ENCODE measurements at places on chromosomes 16 and 17.
A peak's percentile ranks its signal among the peaks of the same experiment; 100 is the strongest.

GRCh38 chr16:11201498-11202259, 54.3 kb downstream of the SOCS1 start:
- no peak for DNase-seq

DNA sequence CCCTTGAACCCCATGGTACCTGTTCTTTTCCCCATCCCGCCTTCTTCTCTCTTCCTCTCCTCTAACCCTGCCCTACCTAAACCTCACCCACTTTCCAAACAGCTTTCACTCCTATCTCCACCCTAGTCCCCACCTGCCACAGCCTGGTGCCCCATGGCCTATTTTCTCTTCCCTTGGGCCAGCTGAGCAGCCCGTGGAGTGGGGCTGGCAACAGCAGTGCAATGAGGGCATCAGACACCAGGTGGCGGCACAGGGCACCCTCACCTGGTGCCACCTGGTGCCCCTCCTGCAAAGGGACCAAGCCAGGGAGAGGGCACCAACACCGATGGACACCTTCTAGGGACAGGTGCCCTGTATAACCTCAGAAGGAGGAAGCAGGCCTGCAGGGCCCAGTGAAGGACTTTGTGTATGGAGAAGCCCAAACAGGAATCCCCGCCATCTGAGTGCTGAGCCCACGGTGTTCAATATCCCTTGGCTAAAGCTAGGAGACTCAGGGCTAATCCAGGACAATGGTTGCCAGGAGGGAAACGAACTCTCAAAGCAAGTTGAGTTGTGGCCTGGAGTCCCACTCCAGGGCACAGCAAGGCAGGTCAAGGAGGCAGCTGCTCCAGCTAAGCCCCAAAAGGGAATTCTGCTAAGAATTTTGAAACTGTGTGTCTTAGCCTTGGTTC, 4.0 kb upstream of the ABCC3 start:
- no peak for DNase-seq

DNA sequence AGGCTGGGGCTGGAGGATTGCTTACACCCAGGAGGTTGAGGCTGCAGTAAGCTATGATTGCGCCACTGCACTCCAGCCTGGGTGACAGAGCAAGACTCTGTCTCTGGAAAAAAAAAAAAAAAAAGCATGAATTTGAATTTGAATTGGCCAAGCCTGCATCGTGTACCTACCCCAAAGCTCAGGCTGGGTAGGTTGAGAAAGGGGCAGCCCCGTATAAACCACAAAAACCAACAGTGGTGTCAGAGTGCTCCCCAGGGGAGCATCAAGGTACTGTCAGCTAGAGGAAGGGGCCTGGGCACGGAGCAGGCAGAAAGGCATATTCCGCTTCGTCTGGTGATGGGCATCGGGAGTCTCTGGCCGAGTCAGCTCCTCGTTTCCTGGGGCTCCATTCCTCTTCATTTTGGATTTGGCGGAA, 40.9 kb downstream of the RAP1GAP2 start:
- no peak for DNase-seq

DNA sequence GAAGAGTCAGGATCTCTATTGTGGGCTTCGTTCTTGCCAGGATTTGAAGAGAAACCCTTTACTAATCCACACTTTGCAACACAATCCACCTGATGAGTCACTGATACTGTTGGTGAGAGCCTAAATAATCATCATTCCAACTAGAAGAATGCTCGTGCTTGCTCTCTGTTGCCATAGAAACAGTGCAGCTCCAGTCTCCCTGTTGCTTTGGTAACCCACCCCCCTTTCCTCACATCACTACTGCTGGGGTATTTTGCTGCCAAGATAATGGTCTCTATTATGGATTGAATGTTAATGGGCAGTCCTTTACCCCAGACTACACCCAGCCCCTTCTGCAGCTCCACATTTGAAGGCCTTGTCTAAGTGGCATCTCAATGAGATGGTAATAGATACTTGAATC, 190.4 kb downstream of the ABCC12 start:
- DNase-seq: no peak

- DNase-seq: no peak
Observed at GRCh38 chr16:12876778-12877177, 24.6 kb upstream of the SHISA9 start.

DNA sequence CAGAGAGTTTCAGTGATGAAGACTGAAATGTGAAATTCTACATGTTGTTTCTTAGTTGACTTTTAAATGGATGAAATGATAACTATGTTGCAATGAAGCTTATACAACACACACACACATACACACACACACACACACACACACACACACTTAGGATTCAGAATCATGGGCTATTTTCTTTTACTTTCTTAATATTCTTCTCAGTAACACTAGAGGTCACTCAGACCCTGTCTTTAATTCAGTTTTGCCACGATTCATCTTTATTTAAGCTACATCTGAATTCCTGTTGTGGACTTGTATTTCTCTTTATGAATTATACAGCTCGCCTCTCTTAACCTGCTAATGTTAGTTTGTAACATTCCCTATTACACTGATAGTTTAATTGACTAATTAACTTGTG, 109.6 kb upstream of the GOT2 start:
- DNase-seq: peak; percentile 31

DNA sequence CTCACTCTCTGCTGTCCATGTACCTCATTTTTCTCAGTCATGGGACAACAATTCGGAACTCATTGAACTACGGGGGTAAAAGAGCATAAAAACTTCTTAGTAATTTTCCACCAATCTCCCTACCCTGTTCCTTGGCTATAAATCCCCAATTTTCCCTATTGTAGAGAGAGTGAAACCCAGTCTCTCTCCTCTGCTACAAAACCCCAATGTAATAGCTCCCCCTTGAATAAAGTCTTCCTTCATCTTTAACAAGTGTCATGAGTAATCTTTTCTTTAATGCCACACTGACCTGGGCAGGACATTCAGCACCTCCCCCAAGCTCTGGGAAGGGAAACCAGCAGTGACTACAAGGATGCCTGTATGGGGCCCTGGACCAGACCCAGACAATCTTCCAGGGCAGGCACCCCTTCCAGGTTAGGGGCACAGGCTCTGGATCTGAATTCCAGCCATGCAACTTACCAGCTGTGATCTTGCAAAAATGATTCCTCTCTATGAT, 10.2 kb upstream of the EIF1 start:
- no peak for DNase-seq

DNA sequence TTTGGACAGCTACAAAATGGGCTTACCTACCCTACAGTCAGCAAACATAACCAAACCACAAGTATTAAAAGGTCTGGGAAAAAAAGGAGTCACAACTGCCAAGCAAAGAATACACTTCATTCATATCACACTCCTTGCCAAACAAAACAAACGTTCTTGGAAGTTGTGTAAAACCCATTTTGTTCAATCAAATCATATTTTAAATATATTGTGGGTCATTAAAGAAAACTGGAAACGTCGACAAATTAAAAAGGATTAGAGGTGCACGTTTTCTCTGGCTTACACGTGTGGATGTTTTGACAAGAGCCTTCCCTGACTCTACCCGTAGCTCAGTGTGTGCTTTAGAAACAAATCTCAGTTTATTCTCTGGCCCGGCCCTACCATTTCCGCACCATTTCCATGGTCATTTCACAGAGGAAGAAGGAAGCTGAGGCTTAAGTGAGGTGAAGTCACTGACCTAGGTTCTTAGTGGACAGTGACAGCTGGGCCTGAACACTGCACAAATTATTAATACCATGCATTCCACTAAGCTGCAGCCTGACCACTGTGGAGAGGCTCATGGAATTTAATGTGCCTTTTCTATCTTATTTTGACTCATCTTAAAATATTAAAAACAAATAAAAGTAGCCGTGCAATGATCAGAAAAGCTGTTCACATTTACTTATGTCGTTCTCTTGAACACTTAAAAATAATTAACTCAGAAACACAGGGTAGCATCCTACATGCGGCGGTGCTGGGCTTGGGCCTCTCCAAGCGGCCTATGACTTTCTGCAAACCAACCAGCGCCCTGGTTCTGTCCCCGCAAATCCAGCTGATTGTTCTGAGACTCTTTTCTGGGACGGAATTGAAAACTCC, 968 bp downstream of the CEP112 start:
- DNase-seq: no peak

DNA sequence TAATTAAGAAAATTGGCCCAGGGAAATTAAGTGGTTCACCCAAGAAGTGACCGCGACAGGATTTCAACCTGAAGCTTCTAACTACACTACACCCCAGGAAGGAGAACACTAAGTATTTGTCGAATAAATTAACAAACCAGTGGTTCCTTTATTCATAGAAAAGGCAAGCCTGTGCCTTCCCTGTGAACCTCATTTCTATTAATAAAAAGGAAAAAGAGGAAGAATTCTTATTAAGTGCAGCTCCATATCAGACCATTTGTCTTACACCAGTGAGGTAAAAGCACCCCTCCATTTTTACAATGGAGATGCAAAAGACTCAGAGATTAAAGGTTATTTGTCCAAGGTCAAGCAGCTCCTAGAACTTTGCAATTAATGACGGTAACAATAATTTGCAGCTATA, 1.7 kb downstream of the COPS3 start:
- no peak for DNase-seq

DNA sequence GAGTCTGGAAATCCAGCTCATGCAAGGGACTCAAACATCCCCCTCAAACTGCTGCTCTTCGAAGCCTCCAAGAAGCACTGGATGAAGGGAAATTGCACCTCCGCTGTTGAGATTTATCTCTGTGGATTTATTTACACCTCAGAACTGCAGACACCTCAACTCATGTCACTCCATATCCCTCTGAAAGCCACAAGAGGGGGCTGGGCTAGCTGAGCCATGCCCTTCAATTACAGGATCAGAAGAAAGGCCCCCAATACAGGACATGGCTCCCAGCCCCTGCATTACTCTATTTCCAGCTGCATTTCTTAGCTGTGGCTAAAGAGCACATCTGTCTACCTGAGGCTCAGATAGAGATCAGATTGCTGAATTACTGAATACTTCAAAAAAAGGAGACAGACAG, 103.1 kb upstream of the DYNLRB2 start:
- DNase-seq: no peak

- DNase-seq: no peak
Observed at GRCh38 chr17:66462010-66462409, 159.6 kb downstream of the PRKCA start.
